Activated CD4-positive, alpha-beta T cell treated with anti-CD3 and anti-CD28 coated beads, Interleukin-2, amount 10 ng/mL, durations not matched to agents 7 days and 5 days (primary cell): ENCODE measurements at places on chromosomes 4 and X. TPM values are rescaled to one million over a fixed set of nuclear protein-coding genes. Genes with fewer than 3 reads are reported as not detected.

The GABRQ gene
- total RNA-seq: not detected

The AMMECR1 gene
- 8.6 TPM for total RNA-seq

The CTPS2 gene
- 4.0 TPM for total RNA-seq

The SPANXC gene
- total RNA-seq: not detected
